GM04504 (cell line): ENCODE measurements at places on chromosomes 5 and 9.

- DNase-seq = peak; percentile 43
Observed at GRCh38 chr5:136066661-136067271, 38.0 kb downstream of the TGFBI start.

DNA sequence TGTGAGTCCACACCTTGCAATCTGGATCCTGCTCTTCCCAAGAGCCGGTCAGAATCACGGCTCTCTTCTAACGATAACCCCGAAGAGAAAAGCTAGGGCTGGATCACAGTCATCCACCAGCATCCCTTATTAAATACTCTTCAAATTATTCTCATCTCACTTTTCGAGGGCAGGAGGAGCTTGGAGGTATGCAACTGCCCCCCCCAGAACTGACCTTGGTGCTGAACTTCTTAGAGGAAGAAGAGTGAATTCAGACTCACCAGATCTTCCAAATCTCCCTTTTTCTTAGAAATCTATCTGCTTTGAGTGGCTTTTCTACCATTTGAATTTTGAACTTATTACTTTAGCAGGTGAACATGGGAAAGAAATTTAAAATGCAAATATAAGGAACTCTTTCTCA is 75.7 kb downstream of the MED10 start:
- no peak for DNase-seq

- DNase-seq = no peak
Observed at GRCh38 chr9:123960366-123960765, 30.4 kb upstream of the DENND1A start.

GRCh38 chr9:89749500-89750116 is 144.8 kb downstream of the GADD45G start:
- no peak for DNase-seq

- DNase-seq = no peak
Observed at GRCh38 chr5:88740604-88741185, 142.3 kb downstream of the MEF2C start.
